ENCODE measurements at places on chromosomes 5 and 9.

DNA sequence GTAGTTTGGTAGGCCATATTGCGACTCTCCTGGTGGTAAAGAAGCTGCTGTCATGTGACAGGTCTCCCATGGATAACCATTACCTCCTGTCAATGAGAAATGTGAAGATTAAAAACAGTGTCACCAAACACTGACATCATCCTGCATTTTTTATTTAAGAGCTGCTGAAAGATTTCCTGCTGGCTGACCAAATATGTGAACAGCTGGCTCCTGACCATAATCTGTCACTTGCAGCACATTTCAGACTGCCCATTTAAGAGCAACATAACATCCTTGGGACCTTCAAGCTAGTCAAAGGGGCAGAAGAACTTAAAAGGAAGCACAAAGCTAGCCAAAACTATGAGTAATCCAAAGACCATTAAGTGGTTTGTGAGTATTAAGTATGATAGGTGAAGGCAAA lies 288.0 kb downstream of the IZUMO3 start:
- DNase-seq = no peak

- no peak for DNase-seq
Observed at GRCh38 chr5:113493446-113493845, 5.2 kb upstream of the MCC start.

DNA sequence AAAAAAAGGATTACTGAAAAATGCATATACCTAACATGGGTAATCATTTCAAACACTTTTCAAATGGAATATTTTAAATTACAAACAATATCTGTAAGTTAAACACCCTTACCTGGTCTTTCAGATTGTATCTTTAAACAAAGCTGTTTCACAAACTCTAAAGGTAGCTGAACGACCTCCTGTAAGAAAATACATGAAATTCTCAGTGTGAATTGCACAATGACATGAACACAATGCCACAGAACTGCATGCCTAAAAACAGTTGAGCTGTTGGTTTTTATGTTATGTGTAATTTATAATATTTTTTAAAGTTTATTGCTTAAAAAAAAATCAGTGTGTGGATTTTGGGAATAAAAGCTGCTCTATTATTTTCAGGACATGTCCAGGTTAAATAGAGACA lies 17.5 kb downstream of the IPPK start:
- no peak for DNase-seq

- no peak for DNase-seq
Observed at GRCh38 chr5:58738336-58738735, 155.5 kb downstream of the RAB3C start.

- peak; percentile 55 for DNase-seq
Observed at GRCh38 chr9:71767776-71768321, 464 bp downstream of the CEMIP2 start.

GRCh38 chr9:99169086-99169485 lies 52.7 kb downstream of the ALG2 start:
- no peak for DNase-seq

DNA sequence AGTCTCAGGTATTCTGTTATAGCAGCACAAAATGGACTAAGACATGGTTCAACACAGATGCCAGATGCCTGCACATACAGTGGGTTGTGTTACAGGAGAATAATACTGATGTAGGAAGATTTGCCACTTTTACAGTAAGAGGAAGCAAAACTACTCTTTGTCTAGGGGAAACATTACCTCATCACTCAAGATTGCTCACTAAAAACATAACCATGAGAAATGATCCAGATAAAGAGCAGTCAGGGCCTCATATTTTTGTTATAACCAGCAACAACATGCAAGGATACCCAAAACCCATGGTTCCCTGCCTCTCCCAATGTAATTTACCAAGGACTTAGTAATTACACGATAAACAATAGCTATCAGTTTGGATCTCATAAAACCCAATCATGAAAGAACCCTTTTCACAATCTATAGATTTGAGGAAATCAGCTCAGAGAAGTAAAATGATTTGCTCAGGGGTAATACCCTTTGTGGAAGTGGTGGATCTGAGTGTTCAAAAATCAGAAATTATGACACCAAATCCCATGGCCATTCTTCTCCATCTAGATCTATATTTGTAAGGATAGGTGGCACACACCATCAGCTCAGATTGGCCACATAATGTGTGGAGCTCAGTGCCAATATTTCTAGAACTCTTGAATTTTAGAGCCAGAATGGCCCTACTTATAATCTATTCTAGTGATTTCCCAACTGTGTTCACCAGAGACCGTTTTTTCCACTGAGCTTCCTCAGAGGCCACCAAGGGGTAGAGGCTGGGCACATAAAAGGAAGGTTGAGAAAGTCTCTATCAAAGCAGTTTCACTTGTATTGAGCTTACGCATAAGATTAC lies 27.8 kb downstream of the DPYSL3 start:
- DNase-seq = peak; percentile 72

DNA sequence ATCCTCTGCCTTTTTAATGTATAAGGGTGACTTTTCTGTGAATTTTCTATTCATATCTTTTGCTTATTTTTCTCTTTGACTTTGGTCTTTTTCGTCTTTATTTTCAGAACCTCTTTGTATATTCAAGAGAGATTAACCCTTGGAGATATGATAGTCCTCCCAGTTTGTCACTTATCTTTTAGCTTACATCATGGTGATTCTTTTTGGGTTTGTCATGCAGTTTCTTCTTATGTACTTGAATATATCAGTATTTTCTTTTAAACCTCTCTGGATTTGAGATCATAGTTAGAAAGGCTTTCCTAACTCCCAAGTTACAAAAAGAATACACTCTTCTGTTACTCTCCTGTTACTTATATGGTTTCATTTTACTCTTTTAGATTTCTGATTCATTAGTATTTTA lies 27.5 kb upstream of the GPR21 start:
- no peak for DNase-seq

DNA sequence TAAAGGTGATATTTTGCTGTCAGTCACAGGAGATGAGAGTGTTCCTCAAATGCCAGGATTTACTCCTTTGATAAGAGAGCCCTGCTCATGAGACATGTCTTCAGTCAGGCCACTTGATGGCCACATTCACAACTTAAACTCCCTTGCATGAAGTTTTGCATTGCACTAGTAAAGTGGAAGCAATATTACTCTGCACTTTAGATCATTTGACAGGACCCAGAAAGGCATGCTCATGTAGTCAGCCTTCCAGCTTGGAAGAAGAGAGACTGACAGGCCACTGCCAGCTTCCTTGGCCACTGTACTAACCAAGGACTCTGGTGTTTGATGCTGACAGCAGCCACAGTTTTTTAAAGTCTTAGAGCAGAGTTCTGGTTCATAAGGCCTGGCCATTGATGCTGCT lies 42.6 kb downstream of the NPR3 start:
- peak; percentile 70 for DNase-seq

DNA sequence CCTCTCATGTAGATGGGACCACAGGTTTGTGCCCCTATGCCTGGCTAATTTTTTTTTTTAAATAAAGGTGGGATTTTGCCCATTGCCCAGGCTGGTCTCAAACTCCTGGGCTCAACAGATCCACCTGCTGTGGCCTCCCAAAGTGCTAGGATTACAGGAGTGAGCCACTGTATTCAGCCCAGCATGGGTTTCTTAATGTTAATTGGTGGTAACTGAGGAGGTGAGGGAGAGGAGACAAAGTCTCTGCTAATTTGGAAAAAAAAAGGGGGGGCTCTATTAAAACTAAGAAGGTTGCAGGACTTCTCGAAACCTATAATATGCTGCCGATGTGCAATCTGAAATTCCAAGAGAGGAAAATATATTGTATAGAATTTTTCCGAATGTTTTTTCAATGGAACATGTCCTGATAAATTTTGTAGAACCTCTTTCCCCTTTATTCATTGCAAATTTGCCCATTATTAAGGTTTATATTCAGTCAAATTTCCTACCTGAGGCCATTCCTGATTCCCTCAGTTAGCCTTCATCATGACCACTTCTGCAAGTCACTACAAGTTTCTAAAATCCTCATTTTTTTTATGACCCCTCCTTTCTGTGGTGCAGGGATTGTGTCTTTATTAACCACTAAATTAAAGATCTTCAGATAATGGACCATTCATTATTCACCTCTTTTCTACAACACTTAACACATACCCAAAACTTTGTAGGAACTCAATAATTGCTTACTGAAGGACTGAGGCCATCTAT lies 52.9 kb downstream of the ALDH1A1 start:
- DNase-seq = no peak

GRCh38 chr5:14348142-14348541 lies 205.0 kb downstream of the TRIO start:
- DNase-seq = no peak

DNA sequence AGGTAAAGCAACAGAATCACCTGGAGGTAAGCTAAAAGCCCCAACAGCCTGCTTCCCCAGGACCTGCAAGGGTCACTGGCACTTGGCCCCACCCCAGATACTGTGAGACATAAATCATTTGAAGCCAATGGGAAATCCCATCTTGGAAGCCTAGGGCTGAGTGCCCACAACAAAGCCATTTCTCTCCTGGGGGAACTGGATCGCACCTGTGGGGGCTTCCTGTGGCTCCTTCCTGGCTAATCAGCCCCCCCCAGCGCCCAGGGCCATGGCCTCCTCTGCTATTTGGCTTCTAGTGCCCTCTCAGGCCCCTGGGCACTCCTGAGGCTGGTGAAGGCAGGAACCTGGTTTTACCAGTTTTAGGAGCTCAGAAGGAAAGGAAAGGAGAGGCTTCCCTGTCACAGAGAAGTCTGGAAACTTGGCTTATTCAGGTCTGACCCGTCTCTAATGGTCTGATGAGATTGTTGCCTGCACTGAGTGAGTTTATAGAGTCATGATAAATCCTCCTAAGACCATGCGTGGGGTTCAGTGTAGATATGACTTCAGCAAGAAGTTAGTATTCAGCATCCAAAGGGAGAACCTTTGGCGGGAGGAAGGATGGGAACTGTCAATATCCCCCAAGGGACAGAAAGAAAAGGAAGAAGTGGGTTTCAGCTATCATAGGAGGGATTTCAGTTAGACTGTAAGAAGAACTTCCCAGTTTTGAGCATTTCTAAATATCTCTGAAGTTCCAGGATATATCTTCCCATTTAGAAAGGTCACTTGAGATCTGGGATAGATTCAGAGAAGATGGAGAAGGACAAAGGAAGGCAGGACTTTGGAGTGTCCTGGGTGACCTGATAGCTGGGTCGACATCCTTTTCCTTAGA lies 1.2 kb downstream of the KCNMB1 start:
- DNase-seq = no peak

- no peak for DNase-seq
Observed at GRCh38 chr5:90285581-90285980, 124.0 kb downstream of the CETN3 start.

GRCh38 chr9:108803428-108804065 lies 52.2 kb downstream of the ACTL7B start:
- no peak for DNase-seq

DNA sequence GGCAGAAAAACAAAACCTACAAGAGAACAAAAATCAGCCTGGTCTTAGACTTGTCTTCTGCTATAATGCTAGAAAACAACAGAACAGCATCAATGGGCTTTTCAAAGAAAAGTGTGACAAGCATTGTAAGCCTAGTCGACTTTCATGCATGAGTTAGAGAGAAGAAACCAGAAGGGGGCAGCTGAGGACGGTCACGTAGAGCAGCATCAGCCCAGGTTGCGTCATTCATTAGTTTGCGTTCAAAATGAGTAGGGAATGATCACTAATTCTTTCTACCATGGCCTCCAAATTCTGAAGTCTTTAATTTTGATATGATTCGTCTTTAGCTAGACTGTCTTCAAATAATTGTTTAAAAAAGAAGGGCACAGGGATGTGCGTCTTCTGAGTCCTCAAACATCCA lies 4.7 kb upstream of the ISCA1 start:
- DNase-seq = peak; percentile 48

GRCh38 chr5:109168151-109168550 lies 241.6 kb downstream of the PJA2 start:
- no peak for DNase-seq

GRCh38 chr9:20243841-20244240 lies 378.5 kb downstream of the MLLT3 start:
- DNase-seq = no peak

GRCh38 chr5:151123897-151124751 lies 33.5 kb downstream of the ANXA6 start:
- peak; percentile 44 for DNase-seq

DNA sequence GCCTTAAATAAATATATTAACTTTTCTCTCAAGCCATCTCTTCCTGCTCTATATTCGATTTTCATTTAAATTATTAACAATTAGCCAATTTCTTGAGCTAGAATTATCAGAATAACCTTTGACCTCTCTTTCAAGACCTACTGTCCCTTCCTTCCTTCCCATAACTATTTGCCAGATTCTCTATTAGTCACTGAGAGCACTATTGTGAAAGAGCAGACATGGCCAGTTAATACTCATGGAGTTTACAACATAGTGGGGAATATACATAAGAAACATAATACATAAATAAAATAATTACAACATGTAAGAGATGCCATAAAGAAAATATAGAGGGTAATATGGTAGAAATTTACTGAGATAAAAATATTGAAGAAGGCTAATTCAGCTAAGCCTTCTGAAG lies 72.1 kb upstream of the CHD1 start:
- no peak for DNase-seq

GRCh38 chr5:34684281-34684979 lies 28.3 kb downstream of the RAI14 start:
- DNase-seq = peak; percentile 71

DNA sequence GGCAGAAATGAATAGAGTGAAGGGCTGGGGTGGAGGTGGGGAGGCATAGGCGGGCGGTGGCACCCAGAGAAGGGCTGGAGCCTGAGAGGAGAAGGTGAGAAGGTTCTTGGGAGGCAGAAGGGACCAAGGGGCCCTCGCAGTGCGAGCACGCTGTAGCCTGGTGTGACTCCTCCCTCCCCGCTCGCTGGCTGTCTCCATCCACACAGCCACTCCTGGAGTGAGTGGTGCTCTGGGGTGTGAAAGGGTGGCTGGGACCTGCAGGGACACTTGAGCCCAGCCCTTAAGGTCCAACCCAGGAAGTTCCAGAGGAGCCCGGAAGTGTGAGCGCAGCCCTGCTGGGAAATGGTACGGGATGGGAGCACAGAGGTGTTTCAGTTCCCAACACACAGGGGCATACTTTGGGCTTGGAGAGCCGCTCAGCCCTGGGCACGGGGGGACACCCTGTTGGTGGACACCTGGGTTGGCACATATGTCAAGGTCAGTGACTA lies 9.3 kb upstream of the SCGB3A1 start:
- no peak for DNase-seq

GRCh38 chr5:133562554-133562953 lies 49.8 kb downstream of the FSTL4 start:
- no peak for DNase-seq

GRCh38 chr5:143713047-143714003 lies 98.6 kb upstream of the HMHB1 start:
- DNase-seq = peak; percentile 64

Data from EH (cell line).